Posterior vena cava (tissue), 2 donors: ENCODE measurements at places on chromosomes 12 and 14. TPM values are rescaled to one million over a fixed set of nuclear protein-coding genes. Genes with fewer than 3 reads are reported as not detected.

The CCDC63 gene
- not detected for total RNA-seq

GRCh38 chr14:69625299-69626131 lies 14.1 kb downstream of the SUSD6 start:
- DNase-seq = peak; percentile 92

The KRT79 gene
- not detected for total RNA-seq

The RD3L gene
- not detected for total RNA-seq

GRCh38 chr12:19138551-19138950 lies 9.0 kb downstream of the PLEKHA5 start:
- no peak for DNase-seq
